ENCODE measurements at places on chromosomes 2 and 18.

GRCh38 chr2:52939250-52939649, 828.4 kb upstream of the CHAC2 start:
- H3K36me3 ChIP-seq: no peaks in the 10 kb centered on the region
- no peak overlapping the region for H3K27ac ChIP-seq
- peaks cover 2% of the 10 kb centered on the region for H3K4me1 ChIP-seq
- H3K27me3 ChIP-seq: no peaks in the 10 kb centered on the region

DNA sequence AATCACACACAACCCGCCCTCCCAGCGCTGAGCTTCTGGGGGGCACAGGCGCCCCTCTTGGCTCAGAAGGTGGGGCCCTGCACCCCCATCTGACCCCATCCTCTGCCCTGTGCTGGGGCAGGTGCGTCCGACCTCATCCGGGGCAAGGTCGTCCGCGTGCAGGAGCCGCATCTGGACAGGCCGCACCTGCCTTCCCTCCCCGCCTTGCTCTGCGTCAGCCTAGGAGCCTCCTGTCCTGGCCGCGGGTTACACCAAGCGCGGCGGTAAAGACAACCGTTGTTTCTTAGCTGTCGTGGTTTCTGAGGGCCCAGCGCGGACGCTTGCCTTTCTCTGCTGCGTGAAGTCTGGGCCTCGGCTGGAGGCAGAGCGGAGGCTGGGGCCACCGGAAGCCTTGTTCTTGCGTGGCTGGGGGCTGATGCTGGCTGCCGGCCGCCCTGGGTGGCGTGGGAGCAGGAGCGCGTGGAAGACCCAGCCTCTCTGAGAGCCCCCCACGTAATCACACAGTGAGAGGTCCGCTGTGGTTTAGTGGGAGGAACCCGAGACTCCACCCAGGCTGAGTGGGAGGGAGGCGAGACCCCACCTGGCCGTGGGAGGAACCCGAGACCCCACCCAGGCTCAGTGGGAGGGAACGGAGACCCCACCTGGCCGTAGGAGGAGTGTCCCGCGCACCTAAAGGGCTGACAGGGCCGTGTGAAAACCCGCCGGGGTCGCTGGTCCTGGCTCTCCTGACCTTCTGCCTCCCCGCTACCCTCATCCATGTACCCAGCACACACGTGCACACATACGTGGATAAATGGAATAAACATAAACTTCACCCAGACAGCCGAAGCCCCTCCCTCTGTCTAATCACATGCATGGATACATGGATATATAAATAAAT, 51.8 kb downstream of the KCNG2 start:
- no peak overlapping the region for H3K27ac ChIP-seq
- no peaks in the 10 kb centered on the region for H3K4me1 ChIP-seq
- H3K4me3 ChIP-seq: no peak overlapping the region
- H3K27me3 ChIP-seq: no peaks in the 10 kb centered on the region
- no peaks in the 10 kb centered on the region for H3K36me3 ChIP-seq

DNA sequence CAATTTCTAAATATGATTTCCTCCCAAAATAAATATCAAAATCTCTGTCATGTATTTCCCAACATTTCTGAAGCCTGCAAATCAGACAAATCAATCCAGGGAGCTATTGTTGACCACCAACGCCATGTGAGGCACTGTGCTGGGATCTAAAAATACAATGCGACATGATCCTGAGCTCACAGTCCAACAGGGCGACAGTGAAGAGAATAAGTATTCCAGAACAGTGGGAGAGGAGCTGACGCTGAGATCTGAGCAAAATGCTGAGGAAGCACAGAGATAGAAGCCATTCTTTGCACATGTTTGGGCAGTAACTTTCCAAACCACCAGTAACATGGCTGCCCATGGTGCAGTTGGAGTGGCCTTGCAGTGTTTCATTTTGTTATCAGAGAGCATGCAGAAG, 412.5 kb downstream of the LRATD1 start:
- peaks cover 12% of the 10 kb centered on the region for H3K27me3 ChIP-seq
- no peak overlapping the region for H3K27ac ChIP-seq
- H3K36me3 ChIP-seq: no peaks in the 10 kb centered on the region
- no peaks in the 10 kb centered on the region for H3K4me1 ChIP-seq

GRCh38 chr2:222194669-222195068, 104.1 kb downstream of the PAX3 start:
- no peaks in the 10 kb centered on the region for H3K27me3 ChIP-seq
- H3K4me3 ChIP-seq: no peak overlapping the region
- no peak overlapping the region for H3K27ac ChIP-seq
- H3K36me3 ChIP-seq: no peaks in the 10 kb centered on the region

GRCh38 chr2:14750433-14750832, 117.9 kb downstream of the LRATD1 start:
- H3K36me3 ChIP-seq: no peaks in the 10 kb centered on the region
- no peaks in the 10 kb centered on the region for H3K4me1 ChIP-seq
- no peak overlapping the region for H3K27ac ChIP-seq
- H3K4me3 ChIP-seq: no peak overlapping the region
- DNase-seq: no peak

- H3K27ac ChIP-seq: no peak overlapping the region
- DNase-seq: no peak
- no peak overlapping the region for H3K4me3 ChIP-seq
- no peaks in the 10 kb centered on the region for H3K36me3 ChIP-seq
- H3K4me1 ChIP-seq: no peaks in the 10 kb centered on the region
Observed at GRCh38 chr2:179460181-179460929, 195.7 kb upstream of the SESTD1 start.

- H3K4me1 ChIP-seq: no peaks in the 10 kb centered on the region
- DNase-seq: no peak
- no peaks in the 10 kb centered on the region for H3K36me3 ChIP-seq
- no peak overlapping the region for H3K27ac ChIP-seq
- no peak overlapping the region for H3K4me3 ChIP-seq
Observed at GRCh38 chr18:36752929-36753865, 75.6 kb downstream of the TPGS2 start.

GRCh38 chr18:45328811-45329210, 286.5 kb upstream of the SLC14A2 start:
- H3K4me1 ChIP-seq: no peaks in the 10 kb centered on the region
- H3K27me3 ChIP-seq: no peaks in the 10 kb centered on the region

GRCh38 chr2:47230418-47230817, 75.3 kb upstream of the STPG4 start:
- no peaks in the 10 kb centered on the region for H3K4me1 ChIP-seq
- H3K4me3 ChIP-seq: no peak overlapping the region

DNA sequence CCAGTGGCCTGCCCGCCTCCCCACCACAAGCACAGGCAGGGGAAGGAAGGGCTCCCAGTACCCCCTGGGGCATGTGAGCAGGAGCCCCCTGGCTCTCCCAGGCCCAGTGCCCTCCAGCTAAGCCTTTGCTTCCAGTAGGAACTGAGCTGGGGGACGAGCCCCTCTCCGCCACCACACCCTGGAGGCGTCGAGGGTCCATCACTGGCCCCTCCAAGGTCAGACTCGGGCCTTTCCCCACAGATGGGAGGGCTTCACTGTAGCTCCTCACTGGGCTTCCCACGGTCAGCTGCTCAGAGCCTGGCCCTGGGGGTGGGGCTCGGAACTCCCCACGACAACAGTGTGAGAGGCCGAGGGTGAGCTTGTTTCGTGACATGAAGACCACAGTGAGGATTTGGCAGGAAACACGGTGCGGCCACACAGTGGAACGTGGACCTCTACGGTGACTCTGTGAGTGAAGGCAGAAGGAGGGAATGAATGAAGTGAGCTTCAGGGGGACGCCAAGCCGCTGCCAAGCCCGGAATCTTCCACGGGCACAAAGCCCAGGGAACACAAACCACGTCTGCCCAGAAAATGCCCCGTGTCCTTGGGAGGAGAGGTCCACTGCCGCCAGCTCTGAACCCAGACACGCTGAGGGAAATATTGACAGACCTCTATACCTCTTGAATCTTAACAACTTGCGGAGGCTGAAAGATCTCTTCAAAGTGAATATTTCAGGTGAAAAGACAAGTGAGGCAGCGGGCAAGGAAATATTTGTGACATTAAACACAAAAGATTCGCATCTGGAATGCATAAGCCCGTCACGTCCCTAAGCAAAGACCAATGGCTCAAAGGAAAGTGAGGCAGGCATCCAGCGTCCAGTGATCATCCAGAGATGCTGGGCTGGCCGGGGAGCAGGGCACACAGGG, 144.8 kb upstream of the GPC1 start:
- no peak for DNase-seq
- H3K27ac ChIP-seq: no peak overlapping the region
- no peaks in the 10 kb centered on the region for H3K36me3 ChIP-seq
- no peaks in the 10 kb centered on the region for H3K4me1 ChIP-seq
- H3K27me3 ChIP-seq: no peaks in the 10 kb centered on the region

DNA sequence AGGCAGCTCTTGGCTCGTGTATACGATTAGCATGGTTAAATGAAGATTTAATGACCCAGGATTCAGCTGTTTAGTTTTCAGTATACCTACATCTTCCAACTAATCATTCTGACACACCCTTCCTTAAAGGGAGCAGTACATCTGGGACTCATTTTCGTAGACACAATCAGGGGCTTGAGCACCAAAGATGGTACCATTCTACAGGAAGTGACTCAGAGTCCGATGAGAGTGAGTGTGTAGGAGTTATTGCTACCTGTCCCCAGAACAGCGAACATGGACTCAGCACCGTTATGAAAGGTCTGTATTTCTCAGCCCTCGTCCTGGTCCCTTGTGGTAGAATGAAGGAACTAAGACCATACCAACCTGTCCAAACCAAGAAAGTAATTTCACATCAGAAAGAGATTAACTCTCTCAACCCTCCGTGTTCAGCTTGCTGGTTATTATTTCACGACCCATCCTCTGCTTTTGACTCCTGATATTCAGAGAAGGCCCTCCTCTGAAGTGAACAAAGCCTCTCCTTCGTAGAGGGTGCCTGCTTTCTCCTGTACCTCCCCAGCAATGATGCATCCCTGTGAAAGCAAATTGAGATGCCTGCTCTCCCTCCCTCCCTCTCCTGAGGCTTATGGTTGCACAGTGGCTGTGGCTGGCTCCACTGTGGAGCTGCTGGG, 214.8 kb downstream of the MTX2 start:
- no peak overlapping the region for H3K4me3 ChIP-seq
- H3K4me1 ChIP-seq: no peaks in the 10 kb centered on the region
- no peak for DNase-seq
- H3K27me3 ChIP-seq: peaks cover 14% of the 10 kb centered on the region
- no peak overlapping the region for H3K27ac ChIP-seq

DNA sequence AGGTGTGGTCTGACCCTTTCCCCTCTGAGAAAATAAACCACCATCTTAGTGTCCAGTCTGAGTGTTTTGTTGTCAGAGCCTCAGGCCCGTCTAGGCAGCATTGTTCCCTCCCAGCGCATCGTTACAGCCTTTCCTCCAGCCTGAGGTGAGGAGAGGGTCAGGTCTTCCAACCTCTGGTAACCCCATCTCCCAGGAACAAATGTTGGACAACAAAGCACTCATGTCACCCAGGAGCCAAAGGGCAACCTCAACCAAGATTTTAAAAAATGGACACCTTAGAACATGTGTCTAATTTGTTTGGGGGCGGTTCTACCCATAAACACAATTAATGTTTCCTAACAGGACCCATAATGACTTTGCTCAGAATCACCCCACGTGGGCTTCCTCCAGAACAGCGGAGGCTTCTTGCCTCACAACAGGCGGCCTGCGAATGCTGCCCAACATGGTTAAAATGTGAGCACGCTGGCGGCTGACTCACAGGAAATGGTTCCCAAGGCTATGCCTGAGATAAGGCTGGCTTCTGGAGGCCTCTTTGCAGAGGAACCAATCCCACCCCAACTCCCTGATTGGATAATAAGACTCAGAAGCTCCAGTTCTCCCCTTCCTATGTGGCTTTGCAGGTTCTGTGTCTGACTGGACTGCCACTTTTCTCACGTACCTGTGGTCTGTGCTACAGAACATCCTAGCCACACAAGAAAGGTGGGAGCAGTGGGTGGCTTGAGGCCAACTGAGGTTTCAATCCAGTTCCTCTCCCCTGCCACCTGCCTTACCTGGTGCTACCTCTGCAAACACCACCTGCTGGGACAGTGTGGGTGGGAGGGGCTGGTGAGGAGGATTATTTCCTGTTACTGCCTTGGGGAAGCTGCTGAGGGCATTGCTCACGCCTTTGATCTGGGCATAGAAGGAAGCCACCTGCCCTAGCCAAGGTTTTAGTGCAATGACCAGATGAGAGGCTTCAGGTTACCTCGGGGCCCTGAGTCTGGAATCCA, 108.8 kb downstream of the B3GNT2 start:
- H3K27ac ChIP-seq: peak overlapping the region; percentile 85
- peaks cover 74% of the 10 kb centered on the region for H3K4me1 ChIP-seq
- no peak overlapping the region for H3K4me3 ChIP-seq
- peaks cover 8% of the 10 kb centered on the region for H3K27me3 ChIP-seq
- DNase-seq: peak; percentile 50

GRCh38 chr2:170212625-170213280, 34.8 kb downstream of the MYO3B start:
- no peaks in the 10 kb centered on the region for H3K36me3 ChIP-seq
- H3K4me1 ChIP-seq: no peaks in the 10 kb centered on the region
- DNase-seq: no peak
- H3K27me3 ChIP-seq: peaks cover 13% of the 10 kb centered on the region
- no peak overlapping the region for H3K4me3 ChIP-seq

DNA sequence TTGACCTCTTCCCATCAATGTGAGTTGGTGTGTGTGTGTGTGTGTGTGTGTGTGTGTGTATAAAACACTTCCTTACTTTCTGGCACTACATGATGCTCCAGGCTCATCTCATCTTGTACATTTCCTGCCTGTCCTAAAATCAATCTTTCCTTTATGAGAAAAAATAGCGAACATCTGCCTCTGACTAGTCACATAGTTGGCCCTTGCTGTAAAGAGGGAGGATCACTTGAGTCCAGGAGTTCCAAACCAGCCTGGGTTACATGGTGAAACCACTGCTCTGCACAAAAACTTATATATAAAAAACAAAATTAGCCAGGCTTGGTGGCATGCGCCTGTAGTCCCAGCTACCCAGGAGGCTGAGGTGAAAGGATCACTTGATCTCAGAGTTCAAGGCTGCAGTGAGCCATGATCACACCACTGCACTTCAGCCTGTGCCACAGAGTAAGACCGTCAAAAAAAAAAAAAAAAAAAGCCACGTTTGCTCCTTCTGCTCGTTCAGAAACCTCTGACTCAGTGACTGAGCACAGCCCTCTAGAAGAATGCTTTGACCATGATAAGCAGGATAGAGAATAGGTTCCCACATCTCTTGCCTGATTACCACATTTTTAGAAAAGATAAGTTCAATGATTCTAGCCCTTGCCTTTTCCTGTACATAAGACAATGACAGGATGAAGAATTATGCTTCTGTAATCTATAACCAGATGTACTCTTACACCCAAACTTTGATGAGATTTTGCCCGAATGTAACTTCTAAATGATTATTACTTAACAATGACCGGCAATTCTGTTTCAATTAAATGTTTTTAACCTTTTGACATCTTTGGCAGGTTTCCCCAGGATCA, 45.2 kb upstream of the ST3GAL5 start:
- peaks cover 2% of the 10 kb centered on the region for H3K36me3 ChIP-seq
- peak overlapping the region; percentile 12 for H3K27ac ChIP-seq
- H3K27me3 ChIP-seq: peaks cover 14% of the 10 kb centered on the region
- H3K4me1 ChIP-seq: peaks cover 28% of the 10 kb centered on the region
- peak; percentile 23 for DNase-seq

Data from activated naive CD4-positive, alpha-beta T cell treated with anti-CD3 and anti-CD28 coated beads, Interleukin-2, amount 10 ng/mL, durations not matched to agents 7 days and 5 days (primary cell).